ENCODE measurements at places on chromosomes 3 and 15.

- no peak for DNase-seq
Measured at GRCh38 chr3:129425619-129426018, 2.8 kb downstream of the EFCAB12 start.

GRCh38 chr3:23624305-23624704, 181.4 kb upstream of the UBE2E1 start:
- no peak for DNase-seq

- DNase-seq: no peak
Measured at GRCh38 chr3:60025096-60026050, 975.5 kb upstream of the CFAP20DC start.

GRCh38 chr3:158109804-158110657, at the start of gene RSRC1:
TSS of gene RSRC1 (plus strand) at chr3:158110089. CDS start at chr3:158122105, 12,016 bp downstream.
- peak; percentile 52 for DNase-seq

- DNase-seq: no peak
Measured at GRCh38 chr3:51245867-51246266, 139.2 kb upstream of the MANF start.

GRCh38 chr3:50562861-50563260, 4.7 kb downstream of the C3orf18 start:
- DNase-seq: no peak

Data from activated T-helper 1 cell treated with anti-CD3 and anti-CD28 coated beads, Interleukin-2, amount 50 U/mL, for 16 hours (primary cell).